Activated CD4-positive, alpha-beta T cell treated with anti-CD3 and anti-CD28 coated beads for 48 hours (primary cell): ENCODE measurements at places on chromosomes 12 and 14.

DNA sequence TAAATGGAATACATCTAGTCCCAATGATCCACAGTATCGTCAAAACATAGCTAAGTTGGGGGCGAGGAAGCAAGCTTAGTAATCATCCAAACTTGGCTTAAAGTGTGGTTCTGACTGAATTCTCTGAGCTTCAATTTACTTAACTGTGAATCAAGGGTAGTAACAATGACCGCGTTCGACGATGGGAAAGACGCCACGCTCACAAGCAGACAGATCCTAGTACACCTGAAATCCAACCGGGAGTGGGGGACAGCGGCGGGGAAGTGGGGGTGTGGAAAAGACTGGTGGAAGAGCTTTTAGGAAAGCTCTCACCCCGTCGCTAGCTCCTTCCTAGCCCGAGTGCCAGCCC lies 433 bp downstream of the COX16 start:
- DNase-seq, result no peak

DNA sequence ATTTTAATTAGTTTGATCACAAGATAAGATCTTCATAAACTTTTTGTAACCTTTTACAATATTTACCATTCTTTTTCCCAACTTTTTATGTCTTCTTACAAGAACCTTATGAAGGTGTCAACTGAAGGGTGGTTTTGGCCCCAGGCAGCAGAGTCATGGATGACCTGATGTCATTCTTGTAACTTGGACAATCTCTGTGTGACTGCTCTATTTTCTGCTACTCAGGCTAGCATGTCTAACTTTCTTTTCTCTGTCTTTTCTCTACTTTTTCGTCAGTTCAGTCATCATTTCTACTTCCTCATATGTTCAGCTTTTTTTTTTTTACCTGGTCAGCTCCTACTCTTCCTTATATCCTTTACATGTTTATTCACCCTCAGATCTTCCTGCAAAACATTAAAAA lies 150.7 kb upstream of the PTPRQ start:
- no peak for DNase-seq

GRCh38 chr12:42767326-42767954 lies 177.9 kb upstream of the PRICKLE1 start:
- DNase-seq, result no peak

- DNase-seq, result no peak
Observed at GRCh38 chr12:114477989-114478395, 72.0 kb upstream of the TBX5 start.

DNA sequence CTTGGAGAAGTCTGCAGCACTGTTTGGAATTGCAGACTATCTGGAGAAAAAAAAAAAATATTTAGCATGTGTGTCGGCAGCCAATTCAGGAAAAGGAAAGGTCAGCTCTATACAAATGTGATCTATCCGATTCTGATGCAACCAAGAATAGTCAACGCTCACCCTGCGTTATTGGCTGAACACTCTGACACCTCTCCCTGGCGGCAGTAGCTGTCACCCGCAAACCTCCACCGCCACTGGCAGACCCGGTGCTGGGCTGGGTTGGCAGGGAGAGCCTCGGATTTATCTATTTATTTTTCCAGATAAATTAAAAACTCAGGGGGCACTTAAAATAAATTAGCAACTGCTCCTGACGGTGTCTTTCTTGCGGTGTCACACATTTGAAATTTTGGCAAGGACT lies 409.7 kb downstream of the VRK1 start:
- no peak for DNase-seq

DNA sequence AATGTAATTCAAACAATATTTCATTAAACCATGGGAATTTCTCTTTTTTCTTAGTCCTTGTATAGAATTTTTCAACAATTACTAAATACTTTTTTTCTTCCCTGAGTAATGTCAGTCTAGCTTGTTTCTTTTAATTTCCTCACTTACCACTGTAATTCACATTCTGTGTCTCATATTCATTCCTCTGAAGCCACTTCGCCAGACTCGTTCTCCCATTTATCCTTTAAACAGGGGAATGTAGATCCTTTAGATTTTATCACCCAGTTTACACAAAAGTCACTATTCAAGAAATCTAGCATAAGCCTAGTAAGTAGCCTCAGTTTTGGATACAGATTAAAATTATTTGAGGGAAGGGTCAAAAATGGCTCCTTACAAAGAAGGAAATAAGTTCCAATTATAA lies 6.8 kb downstream of the USP15 start:
- no peak for DNase-seq
